ENCODE measurements at places on chromosomes 2 and 18.
A peak's percentile ranks its signal among the peaks of the same experiment; 100 is the strongest.

GRCh38 chr2:38057651-38058410, 18.1 kb downstream of the CYP1B1 start:
- no peak for DNase-seq

DNA sequence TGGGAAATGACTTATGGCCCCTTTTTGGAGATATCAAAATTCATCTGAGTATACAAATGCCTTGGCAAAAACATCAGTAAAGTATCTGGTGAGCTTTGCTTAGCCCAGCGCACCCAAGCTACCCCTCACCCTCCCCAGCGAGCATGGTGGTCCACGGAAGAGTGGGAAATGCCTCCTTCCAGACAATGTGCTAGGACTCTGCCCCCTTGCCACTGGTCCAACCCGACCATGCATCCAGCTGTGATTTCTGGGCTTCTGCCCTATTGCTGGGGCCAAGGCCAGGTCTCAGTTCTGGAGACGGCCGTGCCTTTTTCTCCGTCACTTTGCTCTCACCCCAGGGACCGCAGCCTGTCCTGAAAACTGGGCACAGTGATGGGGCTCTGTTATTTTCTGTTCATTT, 31.8 kb upstream of the CCL20 start:
- DNase-seq = no peak

- DNase-seq = no peak
These were observed 249.4 kb upstream of the SLC14A2 start for GRCh38 chr18:45365835-45366234.

DNA sequence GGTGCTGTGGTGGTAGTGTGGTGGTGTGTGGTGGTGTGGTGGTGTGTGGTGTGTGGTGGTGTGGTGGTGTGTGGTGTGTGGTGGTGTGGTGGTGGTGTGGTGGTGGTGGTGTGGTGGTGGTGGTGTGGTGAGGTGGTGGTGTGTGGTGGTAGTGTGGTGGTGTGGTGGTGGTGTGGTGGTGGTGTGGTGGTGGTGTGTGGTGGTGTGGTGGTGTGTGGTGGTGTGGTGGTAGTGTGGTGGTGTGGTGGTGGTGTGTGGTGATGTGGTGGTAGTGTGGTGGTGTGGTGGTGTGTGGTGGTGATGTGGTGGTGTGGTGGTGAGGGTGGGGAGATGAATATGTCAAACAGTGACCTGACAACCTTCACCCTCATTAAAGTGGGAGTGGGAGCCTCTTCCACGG, 55.6 kb upstream of the DLGAP1 start:
- DNase-seq = no peak

GRCh38 chr2:240390091-240391073, 45.1 kb upstream of the GPC1 start:
- DNase-seq = peak; percentile 14

GRCh38 chr2:160042054-160042453, 20.4 kb downstream of the PLA2R1 start:
- no peak for DNase-seq

DNA sequence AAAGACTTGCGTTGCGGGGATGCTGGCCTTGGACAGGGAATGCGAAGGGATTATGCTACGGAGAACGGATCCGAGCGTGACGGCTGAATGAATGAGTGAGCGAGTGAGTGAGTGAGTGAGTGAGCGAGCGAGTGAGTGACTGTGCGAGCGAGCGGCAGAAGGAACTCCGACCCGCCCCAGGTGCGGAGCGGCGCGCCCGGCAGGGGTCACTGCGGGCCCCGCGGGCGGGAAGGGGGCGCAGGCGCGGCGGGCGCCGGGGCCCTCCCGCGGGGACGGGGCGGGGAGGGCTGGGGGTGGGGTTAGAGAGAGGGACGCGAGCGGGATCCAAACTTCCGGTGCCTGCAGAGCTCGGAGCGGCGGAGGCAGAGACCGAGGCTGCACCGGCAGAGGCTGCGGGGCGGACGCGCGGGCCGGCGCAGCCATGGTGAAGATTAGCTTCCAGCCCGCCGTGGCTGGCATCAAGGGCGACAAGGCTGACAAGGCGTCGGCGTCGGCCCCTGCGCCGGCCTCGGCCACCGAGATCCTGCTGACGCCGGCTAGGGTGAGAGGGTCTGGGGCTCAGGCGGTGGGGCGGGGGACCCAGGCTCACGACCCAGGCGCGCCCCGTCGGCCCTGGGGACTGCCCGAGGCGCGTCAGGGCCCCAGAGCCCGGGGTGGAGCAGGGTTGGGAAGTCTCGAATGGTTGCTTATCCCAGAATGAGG, at the start of gene ITM2C:
ITM2C (plus strand) TSS at position 338 of the 702 bp plus-strand sequence; CDS start at position 422, 84 bp downstream.
- peak; percentile 90 for DNase-seq

- no peak for DNase-seq
These were observed 11.1 kb upstream of the FBXO11 start for GRCh38 chr2:47917276-47917961.

GRCh38 chr2:233301811-233302210, 5.8 kb upstream of the SAG start:
- no peak for DNase-seq

DNA sequence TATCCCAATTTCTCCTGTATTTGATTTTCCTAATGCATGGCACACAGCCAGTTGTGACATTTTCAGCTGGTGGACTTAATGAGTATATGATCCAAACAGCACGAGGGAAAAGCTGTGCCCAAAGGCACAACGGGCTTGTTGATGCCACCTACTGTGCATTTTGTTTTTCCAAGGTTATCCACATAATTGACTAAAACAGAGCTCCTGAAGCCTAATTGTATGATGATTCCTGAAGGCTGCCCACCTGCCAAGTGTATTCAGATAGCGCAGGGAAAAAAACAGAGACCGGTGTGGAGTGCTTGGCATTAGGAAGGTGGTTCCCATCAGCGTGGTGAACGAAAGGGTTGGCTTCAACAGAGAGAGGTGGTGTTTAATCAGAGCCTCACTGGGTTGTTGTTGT, 14.9 kb downstream of the RBMS1 start:
- no peak for DNase-seq

DNA sequence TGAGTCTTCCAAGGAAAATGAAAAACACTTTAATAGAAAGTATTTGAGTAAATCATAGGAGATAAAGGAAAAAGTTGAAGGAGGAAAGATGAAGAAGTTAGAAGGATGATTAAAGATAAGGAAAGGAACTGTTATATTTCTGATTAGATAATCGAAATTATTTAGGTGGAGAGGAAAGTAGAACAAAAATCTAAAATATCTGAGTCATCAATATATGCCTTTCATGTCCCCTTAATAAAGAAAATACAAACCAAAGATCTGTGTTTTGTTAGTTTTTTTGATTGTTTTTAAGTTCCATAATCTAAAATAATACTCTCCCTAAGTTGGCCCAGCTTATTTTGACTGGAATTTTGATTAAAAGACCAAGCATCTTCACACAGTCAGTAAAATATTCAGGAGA, 412.9 kb upstream of the DDX18 start:
- no peak for DNase-seq

GRCh38 chr2:97673915-97674283, 4.4 kb downstream of the C2orf92 start:
- no peak for DNase-seq

- no peak for DNase-seq
These were observed 2.9 kb downstream of the PROKR1 start for GRCh38 chr2:68646303-68646702.

DNA sequence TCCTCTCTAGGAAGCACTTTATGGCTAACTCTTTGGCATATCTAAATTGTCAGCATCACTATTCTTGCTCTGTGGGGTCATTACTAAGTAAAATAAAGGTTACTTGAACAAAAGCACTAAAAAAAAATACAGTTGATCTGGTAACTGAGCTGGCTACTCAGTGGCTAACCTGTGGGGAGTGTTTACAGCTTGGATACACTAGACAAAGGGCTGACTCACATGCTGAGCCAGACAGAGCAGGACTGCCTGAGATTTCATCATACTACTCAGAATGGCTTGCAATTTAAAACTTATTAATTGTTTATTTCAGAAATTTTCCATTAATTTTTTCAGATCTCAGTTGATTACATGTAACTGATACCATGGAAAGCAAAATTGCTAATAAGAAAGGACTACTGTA, 1690.4 kb upstream of the SLC39A10 start:
- DNase-seq = no peak

- no peak for DNase-seq
These were observed 110.1 kb upstream of the SMAD2 start for GRCh38 chr18:48040457-48041110.

DNA sequence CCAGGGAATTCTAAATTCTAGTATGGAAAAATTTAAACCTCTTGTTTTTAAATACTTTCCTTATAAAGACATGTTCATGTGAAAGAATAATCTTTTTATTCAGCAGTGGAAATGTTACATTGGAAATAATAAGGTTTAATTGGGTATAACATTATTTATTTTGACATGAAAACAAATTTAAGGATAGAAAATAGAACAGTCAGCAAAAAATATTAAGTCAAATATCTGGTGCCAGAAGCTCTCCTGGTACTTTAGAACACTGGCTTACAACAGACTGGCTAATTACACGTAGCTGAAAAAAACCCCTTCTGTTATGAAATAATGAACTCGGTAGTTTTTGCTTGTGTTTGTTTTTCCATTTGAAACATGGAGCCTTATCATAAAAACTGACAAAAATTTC, 447.9 kb downstream of the DSEL start:
- no peak for DNase-seq

DNA sequence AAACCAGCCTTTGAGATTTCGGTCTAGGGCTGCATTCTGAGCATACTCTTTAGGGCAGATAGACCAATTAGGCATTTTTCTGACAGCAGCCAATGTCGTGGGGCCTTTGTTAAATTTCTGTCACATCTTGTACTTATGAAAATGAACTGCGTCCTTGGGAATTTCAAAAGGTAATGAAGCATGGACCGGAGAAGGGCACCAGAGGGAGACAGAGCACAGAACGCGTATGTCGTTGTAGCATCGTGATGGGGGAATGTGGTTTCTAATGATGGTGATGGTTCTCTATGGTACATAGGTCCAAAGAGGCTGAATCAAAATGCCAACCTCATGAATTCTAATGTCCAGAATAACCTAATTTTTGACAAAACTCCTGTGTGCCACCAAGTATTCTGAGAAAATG, 483.9 kb upstream of the CRIM1 start:
- no peak for DNase-seq

DNA sequence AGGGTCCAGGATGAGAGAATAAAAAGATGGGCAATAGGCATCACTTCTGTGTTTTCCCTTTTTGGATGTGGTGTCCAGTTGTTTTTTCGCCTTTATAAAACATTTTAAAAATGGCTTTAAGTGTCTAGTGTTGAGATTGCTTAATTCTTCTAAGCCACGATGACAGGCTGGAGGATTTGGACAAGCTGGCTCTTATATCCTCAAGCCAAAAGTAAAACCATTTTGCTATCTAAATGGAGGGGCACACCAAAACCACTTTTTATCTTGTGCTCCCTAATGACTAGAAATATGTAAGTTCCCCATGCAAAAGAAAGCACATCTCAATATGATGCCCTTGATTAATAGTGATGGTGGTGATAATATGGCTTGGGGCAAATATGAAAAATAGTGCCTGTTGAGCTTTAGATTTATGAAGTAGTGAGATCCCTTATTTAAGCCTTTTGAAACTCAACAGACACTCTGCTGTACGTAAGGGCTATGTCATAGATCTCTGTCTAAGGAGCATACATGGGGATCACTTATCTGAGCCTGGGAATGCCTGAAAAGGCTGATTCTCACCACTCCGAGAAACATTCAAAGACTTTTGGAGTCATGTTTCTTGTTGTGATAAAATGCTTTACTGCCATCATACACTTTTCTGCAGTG, 185.5 kb downstream of the KCNS3 start:
- DNase-seq = no peak

GRCh38 chr2:119157850-119158511, 570 bp downstream of the C1QL2 start:
- DNase-seq = no peak

DNA sequence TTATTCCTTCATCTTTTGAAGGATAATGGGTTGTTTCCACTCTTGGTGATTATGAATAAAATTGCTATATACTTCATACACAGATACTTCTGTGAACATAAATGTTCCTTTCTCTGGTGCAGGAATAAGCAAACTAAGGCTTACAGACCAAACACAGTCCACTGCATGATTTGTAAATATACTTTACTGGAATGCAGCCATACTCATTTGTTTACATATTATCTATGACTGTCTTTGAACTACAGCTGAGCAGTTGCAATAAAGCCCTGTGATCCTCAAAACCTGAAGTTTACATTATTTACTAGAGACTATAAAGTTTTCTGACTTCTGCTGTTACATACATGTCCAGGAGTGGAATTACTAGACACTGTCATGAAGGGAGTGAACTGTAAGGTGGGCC, 381.0 kb upstream of the CNTNAP5 start:
- DNase-seq = no peak

DNA sequence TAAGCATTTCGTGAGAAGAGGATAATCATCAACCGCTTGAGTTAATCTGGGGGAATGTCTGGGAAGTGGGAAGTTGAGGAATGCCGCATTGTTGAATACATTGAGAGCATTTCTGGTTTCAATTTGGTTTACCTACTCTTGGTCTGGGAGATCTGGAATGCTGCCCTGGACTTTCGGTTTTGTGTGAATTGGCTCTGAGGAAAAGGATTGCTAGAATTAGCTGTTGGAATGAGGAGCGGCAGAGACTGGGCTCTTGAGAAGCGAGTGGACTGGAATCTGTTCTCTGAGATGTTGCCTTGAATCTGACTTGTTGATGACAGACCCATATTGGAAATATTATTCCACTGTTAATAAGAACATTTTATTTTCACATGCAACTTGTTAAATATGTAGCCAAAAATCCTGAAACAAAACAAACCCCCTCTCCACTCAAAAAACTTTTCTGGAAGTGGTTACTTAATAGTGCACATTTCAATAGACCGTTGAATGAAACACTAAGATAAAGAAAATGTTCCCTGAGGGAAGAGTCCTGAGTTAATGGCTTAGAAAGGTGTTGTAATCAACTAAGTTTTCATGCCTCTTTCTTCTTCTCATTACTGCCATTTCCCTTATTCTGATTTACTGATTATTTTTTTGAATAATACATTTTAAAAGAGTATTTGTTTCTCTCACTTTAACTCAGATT, 50.8 kb downstream of the PTPRM start:
- DNase-seq = peak; percentile 70

- DNase-seq = no peak
These were observed 18.4 kb upstream of the CPO start for GRCh38 chr2:206920951-206921350.

GRCh38 chr2:129133692-129134641, 815.3 kb upstream of the HS6ST1 start:
- DNase-seq = no peak

DNA sequence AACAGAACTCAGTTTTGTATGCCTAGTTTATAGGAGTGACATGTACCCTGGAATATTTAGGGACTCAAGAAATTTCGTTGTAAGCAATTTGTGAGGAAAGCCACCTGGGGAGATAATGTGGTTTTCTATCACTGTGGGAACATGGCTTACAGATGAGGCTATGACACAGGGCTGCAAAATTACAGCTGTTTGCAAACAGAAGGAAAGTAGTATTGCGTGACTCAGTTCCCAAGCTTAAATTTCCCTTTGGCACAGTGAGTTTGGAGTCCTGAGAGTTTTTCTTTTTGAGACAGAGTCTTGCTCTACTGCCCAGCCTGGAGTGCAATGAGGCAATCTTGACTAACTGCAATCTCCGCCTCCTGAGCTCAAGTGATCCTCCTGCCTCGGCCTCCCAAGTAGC, 149.8 kb downstream of the MYO5B start:
- no peak for DNase-seq

- DNase-seq = no peak
These were observed 102.1 kb downstream of the MEIS1 start for GRCh38 chr2:66536997-66537396.

- no peak for DNase-seq
These were observed 94.3 kb downstream of the RNF144A start for GRCh38 chr2:7011356-7012083.

Measured in mucosa of descending colon (tissue), 3 donors.